Fibroblast of skin of left biceps (primary cell): ENCODE measurements at places on chromosomes 7 and 10.
A peak's percentile ranks its signal among the peaks of the same experiment; 100 is the strongest.

- DNase-seq: no peak
Observed at GRCh38 chr7:30931161-30931928, 19.7 kb downstream of the AQP1 start.

GRCh38 chr7:83876593-83876992 is 227.7 kb upstream of the SEMA3E start:
- peak; percentile 30 for DNase-seq

DNA sequence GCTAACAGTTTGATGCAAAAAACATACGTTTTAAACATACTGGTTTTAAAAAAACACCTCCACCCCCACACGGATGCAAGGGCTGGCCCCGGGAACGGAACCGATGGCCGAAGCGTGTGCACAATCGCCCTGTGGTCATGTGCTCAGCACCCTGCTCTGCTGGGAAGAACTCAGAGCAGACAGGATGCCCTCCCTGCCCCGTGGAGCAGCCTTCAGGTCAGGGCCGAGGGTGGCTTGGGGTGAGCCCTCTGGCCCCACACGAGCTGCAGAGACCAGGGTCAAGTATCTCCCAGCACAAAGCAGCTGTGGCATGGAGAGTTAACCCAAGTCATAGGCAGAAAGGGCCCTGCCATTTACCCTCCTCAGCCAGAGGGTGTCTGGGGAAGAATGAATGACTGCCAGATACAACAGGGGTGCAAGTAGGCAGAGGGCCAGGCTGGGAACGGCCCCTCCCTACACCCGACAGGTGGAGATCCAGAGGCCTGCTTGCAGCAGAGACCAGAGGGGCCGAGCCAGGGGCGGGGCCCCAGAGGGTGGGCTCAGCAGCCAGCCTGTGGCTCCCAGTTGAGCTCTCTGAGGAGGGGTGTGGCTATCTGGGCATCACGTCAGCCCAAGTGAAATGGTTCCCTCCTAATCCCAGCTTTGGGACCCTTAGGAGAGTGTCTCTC is 56.8 kb downstream of the ZRANB1 start:
- DNase-seq: no peak

GRCh38 chr7:12805957-12806356 is 118.5 kb downstream of the ARL4A start:
- DNase-seq: no peak

- DNase-seq: no peak
Observed at GRCh38 chr10:17113889-17114540, 15.6 kb downstream of the CUBN start.

DNA sequence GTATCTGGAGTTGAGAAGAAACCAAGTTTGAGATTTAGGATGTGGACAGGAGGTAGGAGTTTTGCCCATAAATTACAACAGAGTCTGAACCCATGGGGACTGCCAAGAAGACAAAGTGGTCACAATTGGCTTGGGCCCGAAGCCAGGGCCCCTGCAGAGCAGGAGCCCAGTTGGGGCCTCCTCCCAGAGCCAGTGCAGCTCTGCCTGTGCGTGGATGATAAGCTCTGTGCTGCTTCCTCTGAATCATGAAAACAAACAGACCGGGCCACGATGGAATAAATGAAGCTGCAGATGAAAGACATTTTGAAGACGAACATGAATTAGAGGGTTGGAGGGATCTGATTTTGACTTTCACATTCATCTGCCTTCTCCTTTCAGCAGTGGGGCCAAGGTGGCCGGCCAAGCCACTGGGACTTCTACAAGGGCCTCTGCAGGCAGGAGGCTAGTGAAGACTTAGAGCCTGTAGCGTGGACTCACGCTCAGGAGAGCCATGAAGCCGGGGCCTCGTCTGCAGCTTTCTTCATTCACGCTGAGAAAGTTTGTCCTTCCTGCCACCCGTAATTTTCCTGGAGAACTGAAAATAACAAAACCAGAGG is 156.8 kb upstream of the LYZL1 start:
- DNase-seq: no peak

DNA sequence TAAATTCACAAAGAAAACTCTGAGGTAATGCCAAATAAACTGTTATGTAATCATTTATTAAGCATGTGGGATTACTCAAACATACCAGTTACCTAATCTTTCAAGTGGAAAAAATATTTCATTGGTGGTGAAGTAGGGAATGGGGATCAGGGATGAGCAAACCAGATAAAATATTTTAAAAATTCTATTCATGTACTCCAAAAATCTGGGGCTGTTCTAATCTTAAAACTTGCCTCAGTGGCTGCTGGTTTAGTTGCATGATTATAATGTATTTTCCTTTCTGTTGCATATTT is 19.5 kb downstream of the LMOD2 start:
- DNase-seq: peak; percentile 33

GRCh38 chr10:60944910-60945297 is 919 bp upstream of the RHOBTB1 start:
- DNase-seq: no peak

DNA sequence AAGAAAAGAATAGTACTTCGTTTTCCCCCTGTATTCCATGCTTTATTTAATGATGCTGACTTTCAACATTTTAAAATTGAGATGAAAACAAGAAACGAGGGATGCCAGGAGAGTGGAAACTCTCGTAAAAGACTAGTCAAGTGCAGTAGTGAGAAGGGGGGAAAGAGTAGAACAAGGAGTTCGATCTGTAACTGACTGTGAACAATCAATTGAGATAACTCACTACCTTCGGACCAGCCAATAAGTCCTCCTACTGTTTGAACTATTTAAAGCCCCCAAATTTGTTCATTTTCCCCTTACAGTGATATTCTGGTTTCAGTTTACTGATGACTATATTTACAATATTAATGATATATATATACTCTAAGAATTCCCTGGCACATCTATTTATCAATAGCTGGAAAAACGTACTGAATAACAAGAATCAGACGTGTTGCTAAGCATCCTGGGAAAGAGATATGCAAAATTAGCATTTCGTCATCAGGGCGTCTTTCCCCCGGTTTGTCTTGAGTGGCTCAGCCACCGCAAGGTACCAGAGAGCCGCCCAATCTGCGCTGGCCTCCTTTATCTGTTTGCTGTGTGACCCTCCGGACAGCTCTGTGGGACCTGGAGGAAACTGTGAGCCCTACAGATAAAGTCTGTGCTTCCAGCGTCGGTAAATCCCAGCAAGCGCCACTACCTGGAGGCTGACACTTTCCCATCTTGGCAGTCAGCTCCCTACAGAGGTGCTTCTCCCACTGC is 41.1 kb downstream of the PDIA4 start:
- peak; percentile 73 for DNase-seq

- no peak for DNase-seq
Observed at GRCh38 chr10:79471776-79472175, 26.4 kb upstream of the ZCCHC24 start.
